ENCODE measurements at places on chromosomes 5 and 9.

- DNase-seq, result no peak
These were observed 17.2 kb upstream of the SPOCK1 start for GRCh38 chr5:137516251-137516797.

DNA sequence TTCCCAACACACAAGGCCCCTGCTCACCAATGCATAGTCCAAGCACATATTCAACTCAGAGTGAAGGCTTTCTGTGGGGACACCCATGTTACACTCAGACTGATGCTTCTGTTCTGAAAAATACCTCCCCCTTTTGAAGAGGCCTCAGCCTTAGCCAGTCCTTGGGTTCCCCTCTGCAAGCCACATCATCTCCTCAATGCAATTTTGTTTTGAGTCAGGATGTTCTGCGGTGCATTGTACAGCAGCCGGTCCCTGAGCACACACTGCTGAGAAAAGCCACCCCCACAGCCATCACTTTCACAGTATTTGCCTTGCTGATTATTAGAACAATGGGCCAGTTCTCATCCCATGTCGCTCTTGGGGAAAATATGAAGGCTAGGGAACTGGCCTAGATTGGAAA, 241.2 kb downstream of the FAM114A2 start:
- DNase-seq, result no peak

- no peak for DNase-seq
These were observed 23.1 kb downstream of the PRELID2 start for GRCh38 chr5:145811834-145812625.

- no peak for DNase-seq
These were observed 154.1 kb downstream of the SEMA6A start for GRCh38 chr5:116420540-116420939.

- no peak for DNase-seq
These were observed 818.8 kb upstream of the WWC1 start for GRCh38 chr5:167472566-167473108.

GRCh38 chr9:79610791-79611614, 39.2 kb downstream of the TLE4 start:
- DNase-seq, result no peak

DNA sequence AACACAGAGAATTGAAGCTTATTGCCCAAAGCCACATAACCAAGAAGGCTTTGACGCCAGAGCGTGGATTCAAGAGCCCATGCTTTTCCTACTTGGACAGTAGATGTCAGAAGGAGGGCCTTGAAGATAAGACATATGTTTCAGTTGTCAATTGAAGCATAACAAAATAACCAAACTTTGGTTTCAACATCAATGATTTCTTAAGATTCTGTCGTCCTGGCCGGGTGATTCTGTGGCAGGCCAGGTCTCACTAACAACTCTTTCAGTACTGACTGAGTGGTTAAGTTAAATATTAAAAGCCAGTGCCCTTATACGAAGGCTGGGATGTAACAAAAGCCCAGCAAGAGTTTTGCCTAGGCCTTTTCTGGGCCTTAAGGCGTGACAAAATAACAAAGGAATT, 94.0 kb downstream of the RCL1 start:
- no peak for DNase-seq

DNA sequence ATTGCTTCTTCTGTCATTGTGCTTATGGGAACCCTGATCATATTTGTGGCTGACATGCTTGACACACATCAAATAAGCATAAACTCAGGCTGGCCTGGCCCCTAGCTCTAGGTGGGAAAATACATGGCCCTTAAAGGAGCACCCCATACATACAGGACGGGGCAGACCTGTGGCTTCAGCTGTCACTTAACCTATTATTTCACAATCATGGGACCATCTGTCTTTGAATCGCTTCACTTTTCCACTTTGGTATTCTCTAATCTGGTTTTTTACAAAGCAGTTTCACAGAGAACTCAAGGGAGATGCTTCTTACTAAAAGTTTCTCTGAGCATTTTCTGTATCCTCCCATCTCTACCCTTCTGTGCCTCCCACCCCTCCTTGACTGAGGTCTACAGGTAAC, 34.6 kb upstream of the LRRTM2 start:
- DNase-seq, result no peak

DNA sequence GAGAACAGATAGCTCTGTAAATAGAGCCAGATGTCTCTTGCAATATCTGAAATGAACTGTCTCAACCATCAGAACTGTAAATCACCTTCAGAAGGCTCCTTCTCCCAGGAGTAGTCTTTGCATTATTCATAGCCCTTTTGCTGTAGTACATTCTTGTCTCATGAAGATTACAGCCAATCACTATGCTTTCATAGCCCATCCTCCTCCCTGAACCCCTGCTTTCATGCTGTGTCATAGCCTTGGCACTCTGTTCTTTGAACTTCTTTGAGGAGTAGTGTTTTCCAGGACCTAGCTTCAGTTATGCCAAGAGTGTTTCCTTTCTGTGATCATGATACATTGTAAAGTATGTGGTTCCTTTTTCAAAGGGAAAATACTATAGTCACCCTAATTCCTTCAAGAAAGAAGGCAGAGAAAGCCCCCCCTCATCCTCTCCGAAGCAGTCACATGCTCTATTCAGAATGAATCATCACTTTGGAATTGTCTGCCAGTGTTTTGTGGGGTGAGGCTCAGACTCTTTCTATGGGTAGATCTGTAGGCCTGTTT, 61.1 kb downstream of the GRIA1 start:
- DNase-seq, result no peak

DNA sequence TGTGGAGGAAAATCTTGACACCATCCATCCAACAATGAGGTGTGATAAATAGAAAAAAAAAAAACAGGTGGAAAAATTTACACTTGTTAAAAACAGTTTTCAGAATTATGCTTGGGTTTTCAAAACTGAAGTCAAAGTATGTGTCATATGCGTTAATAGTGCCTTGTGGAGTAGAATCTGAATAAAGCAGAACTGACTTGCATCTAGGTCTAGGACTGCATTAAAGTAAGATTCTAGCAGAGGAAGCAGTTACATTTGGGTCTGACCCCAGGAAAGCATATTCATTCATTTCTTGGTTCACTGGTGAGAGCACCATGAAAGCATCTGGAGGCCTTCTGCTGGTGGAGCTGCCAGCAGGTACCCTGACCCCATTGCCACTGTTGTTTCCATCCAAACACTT, 89.0 kb downstream of the MARCHF3 start:
- no peak for DNase-seq

DNA sequence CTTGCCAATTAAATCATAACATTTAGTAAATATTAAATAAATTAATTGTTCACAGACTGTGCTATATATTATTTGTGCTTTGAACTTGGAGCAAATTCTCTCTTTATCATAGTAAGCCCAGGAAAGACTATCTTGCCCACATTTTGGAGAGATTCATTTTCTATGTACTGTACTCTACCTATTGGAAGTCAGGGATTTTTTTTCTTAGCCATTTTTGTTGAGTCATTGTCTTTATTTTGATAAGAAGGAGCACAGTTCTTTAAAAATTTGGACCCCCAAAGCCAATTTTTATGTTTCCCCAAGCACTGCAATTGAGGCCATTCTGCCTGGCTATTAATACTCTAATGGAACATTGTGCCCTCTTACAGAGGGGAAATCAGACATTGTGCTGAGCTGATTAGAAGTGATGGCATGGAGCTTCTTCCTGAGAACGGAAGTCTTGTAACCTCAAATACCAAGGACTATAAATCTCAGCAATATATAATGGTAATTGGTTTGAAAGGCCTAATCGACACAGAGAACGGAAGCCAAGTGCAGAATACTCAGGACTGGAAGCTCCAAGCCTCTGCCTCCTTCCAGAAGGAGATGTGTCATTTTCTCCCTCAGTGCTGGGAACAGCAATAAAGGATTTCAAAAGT, 188.8 kb upstream of the PAPPA start:
- no peak for DNase-seq

DNA sequence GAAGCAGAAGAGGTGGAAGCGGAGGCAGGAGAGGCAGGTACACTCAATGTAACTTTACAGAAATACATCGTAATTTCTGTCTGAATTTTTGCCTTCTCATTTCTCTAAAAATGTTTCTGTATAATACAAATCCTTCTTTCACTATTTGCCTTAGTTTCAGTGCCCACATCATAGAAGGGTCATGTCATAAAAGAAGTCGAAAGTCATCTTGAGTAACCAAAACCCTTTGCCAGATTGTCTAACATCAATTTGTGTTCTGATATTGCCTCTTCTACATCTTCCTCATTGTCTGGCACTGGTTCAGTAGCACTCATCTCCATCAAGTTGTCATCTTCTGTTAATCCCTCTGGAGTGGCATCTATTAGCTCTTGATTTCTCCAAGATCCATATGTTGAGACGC, 6.2 kb upstream of the CYFIP2 start:
- DNase-seq, result no peak

DNA sequence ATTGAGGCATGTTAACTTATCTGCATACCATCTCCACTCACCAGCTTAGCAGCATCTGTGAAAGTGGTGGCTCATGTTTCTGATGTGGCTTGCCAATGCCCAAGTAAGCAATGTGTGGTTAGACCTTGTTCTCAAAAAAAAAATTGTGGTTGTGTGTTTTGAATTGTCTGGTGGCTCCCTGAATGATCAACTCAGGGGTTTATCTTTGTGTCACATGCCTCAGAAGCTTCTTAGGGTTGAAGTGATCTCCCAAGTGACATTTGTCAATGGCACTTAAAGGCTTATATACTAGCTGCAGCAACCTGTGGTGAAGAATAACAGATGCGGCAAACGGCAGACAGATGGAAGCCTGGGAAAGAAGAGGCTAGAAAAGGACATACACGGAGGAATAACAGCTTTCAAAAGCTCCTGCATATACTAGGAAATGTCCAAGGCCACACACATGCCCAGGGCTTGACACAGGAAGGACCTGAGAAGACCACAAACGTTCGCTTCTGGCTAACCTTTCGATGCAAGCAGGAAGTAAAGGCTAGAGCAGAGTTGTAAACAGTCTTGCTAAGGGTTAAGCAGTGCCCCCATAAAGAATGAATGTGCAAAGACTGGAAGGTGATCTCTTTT, 42.2 kb upstream of the FSD1L start:
- DNase-seq, result no peak

DNA sequence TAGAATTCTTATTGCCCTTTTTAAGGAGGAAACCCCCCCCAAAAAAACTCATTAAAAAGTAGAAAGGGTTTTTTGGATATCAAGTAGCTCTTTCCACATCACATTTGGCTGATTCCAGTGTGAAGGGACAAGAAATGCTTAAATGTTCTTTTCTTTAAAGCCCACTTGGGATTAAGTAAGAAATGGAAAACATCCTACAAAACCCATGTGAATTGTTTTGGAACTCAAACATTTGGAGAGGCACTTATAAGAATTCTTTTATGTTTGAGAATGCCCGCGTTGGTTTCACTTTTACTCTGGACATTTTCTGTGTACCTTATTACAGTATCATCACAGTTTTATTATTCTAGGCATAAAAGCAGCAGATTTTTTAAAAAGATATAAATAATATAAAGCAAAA, 301.1 kb upstream of the ACTBL2 start:
- DNase-seq, result no peak

DNA sequence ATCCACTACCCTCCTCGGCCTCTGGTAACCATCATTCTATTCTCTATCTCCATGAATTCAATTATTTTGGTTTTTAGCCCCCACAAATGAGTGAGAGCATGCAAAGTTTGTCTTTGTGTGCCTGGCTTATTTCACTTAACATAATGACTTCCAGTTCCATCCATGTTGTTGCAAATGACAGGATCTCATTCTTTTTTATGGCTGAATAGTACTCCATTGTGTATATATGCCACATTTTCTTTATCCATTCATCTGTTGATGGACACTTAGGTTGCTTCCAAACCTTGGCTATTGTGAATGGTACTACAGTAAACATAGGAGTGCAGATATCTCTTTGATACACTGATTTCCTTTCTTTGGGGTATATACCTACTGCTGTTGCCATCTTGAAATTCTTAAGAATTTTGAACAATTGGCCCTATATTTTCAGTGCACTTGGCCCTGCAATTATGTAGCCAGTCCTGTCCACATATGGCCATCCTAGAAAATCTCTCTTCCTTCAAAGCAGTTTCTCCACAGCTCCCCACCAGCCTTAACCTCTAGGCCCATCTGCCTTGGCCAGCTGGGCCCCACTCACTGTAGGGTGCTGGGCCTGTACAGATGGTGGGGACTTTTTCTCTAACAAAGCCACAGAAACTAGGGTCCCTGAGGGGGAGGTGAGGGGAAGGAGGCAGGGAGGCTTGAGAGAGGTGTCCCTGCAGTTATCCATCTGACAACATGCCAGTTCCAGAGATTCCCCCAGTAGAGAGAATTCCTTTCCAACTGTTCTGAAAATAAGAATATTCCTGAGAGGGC, 81.9 kb upstream of the LHFPL2 start:
- DNase-seq, result no peak

DNA sequence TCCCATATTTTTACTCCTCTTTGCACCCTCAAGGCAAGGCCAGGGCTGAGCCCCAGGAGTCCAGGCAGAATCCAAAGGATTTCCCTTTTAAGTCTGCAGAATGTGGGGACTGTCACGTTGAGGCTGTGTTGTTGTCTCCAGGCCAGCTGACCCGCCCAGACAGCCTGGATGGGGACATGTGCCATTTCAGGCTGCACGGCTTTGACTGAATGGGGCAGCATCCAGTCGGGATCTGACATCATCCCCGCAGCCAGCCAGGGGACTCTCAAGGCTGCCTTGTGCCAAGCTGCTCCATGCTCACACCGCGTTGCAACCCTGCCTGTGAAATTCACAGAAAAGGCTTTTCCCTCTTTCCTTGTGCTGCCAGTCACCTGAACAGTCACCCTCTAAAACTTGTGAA, 2.2 kb upstream of the ZNF366 start:
- no peak for DNase-seq

- DNase-seq, result no peak
These were observed 35.5 kb downstream of the TIMD4 start for GRCh38 chr5:156927545-156927944.

Measured in activated CD8-positive, alpha-beta memory T cell treated with anti-CD3 and anti-CD28 coated beads, Interleukin-2, amount 50 U/mL, for 48 hours (primary cell).